ENCODE measurements at places on chromosomes 16 and 17.

DNA sequence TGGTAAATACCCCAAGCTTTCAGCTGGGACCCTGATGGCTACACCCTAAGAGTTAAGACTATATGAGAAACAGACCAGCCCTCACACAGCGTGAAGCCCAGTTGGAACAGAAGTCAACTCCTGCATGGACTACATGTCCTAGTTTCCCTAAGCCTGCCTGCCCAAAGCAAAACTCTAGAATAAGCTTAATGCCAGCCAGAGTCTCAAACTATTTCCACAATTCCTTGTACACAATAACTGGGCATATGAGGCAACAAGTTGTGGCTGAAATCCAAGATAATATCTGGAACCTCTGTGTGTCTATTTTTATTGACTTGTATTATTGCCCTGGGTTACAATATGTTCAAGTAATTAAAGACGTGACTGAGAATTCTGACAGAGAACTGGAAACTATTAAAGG is 19.4 kb downstream of the MYH10 start:
- peaks cover 29% of the 10 kb centered on the region for H3K4me1 ChIP-seq
- H3K4me3 ChIP-seq: no peak overlapping the region
- H3K36me3 ChIP-seq: peaks cover 18% of the 10 kb centered on the region
- H3K27me3 ChIP-seq: no peaks in the 10 kb centered on the region
- no peak for DNase-seq

DNA sequence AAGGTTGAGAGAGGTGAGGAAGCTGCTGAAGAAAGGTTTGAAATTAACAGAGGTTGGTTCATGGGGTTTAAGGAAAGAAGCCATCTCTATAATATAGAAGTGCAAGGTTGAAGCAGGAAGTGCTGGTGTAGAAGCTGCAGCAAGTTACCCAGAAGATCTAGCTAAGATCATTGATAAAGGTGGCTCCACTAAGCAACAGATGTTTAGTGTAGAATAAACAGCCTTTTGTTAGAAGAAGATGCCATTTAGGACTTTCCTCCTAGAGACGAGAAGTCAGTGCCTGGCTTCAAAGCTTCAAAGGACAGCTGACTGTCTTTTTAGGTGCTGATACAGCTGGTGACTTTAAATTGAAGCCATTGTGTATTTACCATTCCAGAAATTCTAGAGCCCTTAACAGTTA is 29.3 kb downstream of the GOSR1 start:
- no peak for DNase-seq
- no peaks in the 10 kb centered on the region for H3K4me1 ChIP-seq
- H3K36me3 ChIP-seq: peaks cover 27% of the 10 kb centered on the region
- no peak overlapping the region for H3K4me3 ChIP-seq
- H3K27ac ChIP-seq: no peak overlapping the region

DNA sequence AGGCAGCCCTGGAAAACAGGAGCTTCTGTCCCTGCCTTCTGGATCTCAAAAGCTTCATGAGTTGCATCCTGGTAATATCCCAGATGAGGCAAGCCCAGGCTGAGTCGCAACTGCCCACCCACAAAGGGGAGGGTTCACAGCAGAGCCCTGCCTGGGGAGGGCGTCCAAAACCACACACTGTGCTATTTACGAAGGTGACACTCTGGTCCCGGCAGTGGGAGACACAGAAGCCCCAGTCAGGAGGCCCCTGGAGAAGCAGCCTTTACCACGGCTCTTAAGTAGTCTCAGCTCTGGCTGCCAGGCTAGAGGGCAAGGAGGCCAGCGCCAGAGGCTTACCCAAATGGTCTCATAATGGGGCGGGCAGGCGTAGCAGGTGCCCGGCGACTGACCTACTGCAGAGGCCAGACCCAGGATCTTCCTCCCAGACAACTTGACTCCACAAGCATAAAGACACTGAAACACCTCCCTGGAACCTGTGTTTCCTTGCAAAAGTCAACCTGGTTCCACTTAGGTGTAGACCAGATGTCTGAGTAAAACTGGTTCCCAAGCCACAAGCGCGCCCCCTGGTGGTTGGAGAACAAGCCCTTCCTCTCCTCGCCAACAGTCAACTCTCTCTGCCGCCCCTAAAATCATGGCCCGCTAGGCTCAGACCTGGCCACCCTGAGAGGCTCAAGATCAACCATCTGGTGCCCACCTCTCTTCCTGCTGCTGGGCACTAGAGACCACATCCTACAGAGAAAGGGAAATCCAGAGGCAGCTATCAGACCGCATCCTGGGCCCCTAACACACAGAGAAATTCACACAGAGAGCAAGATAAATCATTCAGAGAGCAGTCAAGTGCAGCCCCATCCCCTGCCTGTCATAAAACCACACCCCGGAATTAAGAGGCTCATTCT is 5.2 kb downstream of the AXIN2 start:
- no peak overlapping the region for H3K27ac ChIP-seq
- peaks cover 11% of the 10 kb centered on the region for H3K36me3 ChIP-seq
- H3K27me3 ChIP-seq: no peaks in the 10 kb centered on the region
- no peak overlapping the region for H3K4me3 ChIP-seq
- H3K4me1 ChIP-seq: peaks cover 32% of the 10 kb centered on the region
- peak; percentile 84 for DNase-seq

- no peaks in the 10 kb centered on the region for H3K36me3 ChIP-seq
- DNase-seq: no peak
- H3K4me1 ChIP-seq: peaks cover 24% of the 10 kb centered on the region
- H3K27me3 ChIP-seq: peaks cover 4% of the 10 kb centered on the region
- peak overlapping the region; percentile 75 for H3K27ac ChIP-seq
Measured at GRCh38 chr17:76252040-76252954, 12.0 kb upstream of the RNF157 start.

- H3K27me3 ChIP-seq: peaks cover 3% of the 10 kb centered on the region
- no peak overlapping the region for H3K27ac ChIP-seq
- H3K4me1 ChIP-seq: peaks cover 10% of the 10 kb centered on the region
- H3K36me3 ChIP-seq: no peaks in the 10 kb centered on the region
- no peak overlapping the region for H3K4me3 ChIP-seq
Measured at GRCh38 chr17:61322325-61323002, 77.2 kb upstream of the TBX2 start.

DNA sequence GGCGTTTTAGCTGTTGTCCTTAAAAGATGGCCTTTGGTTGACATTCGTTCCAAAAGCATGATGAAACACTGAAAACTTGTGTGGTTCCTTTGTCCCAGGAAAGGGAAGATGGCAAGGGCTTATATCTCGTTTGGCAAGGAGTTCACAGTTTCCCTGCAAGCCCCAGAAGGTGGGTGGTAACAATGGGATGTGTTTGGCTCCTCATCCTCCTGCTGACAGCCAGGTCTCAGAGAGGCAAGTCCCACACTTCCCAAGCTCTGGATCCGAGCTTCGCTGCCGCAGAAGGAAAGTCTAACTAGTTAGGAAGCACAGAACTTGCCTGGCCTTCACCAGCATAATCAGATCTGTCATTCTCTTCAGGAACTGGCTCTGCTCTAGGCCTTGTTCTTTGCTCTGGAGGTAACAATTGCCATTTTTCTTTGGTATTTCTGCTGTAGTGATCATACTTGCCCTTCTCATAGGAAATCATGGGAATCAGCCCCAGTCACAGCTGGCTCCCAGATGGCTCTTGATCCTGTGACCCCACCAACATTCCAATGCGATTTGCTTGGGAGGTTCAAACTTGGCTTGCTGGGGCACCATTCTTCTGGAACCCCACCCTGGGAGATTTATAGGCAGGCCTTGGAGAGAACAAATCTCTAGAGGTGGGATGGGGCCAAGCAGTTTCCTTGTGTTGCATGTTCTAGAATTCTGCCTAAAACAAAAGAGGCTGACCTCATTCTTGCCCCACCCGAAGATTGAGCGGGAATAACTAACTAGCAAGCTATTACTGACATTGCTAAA is 17.9 kb downstream of the KPNA2 start:
- peaks cover 15% of the 10 kb centered on the region for H3K4me1 ChIP-seq
- H3K27me3 ChIP-seq: peaks cover 2% of the 10 kb centered on the region
- no peak overlapping the region for H3K4me3 ChIP-seq
- peak overlapping the region; percentile 53 for H3K27ac ChIP-seq
- DNase-seq: no peak
- H3K36me3 ChIP-seq: no peaks in the 10 kb centered on the region

GRCh38 chr17:81419886-81420768 is 24.9 kb downstream of the BAHCC1 start:
- H3K4me3 ChIP-seq: no peak overlapping the region
- H3K27ac ChIP-seq: no peak overlapping the region
- no peaks in the 10 kb centered on the region for H3K36me3 ChIP-seq

- H3K27ac ChIP-seq: no peak overlapping the region
- H3K4me1 ChIP-seq: no peaks in the 10 kb centered on the region
- no peaks in the 10 kb centered on the region for H3K27me3 ChIP-seq
- no peaks in the 10 kb centered on the region for H3K36me3 ChIP-seq
Measured at GRCh38 chr17:41178843-41179616, 1.0 kb upstream of the KRTAP4-2 start.

DNA sequence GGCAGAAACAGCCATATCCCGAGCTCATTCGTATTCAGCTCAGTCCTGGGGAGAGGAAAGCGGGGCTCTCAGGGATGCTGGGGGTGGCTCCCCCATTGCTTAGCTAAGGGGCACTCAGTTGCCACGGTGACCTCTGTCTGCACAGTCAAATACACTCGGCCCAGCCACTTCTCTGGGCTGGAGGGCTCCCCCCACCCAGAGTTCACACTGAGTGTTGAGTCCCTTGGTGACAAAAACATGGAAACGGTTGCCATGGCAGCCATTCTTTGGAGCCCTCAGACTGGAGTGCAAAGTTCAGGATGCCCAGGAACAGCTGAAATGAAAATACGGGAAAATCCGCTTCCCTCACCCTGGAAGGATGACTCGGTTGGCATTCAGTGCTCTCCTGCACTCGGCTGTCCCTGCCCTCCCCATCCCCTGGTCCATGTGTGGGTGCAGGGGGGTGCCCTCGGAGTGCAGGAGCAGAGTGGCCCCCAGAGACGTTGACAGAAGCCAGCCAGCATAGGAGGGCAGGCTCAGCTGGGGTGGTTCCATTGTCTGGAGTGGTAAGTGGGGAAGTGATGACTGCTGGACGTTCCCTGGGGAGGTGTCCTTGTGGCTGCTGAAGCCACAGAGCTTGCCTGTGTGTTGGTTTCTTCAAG is 216.5 kb downstream of the NTN1 start:
- H3K36me3 ChIP-seq: no peaks in the 10 kb centered on the region
- peak; percentile 31 for DNase-seq
- no peak overlapping the region for H3K4me3 ChIP-seq
- peak overlapping the region; percentile 42 for H3K27ac ChIP-seq
- H3K27me3 ChIP-seq: peaks cover 16% of the 10 kb centered on the region

- peaks cover 6% of the 10 kb centered on the region for H3K27me3 ChIP-seq
- no peak overlapping the region for H3K27ac ChIP-seq
- no peak overlapping the region for H3K4me3 ChIP-seq
Measured at GRCh38 chr17:65023791-65024190, 32.7 kb downstream of the GNA13 start.

DNA sequence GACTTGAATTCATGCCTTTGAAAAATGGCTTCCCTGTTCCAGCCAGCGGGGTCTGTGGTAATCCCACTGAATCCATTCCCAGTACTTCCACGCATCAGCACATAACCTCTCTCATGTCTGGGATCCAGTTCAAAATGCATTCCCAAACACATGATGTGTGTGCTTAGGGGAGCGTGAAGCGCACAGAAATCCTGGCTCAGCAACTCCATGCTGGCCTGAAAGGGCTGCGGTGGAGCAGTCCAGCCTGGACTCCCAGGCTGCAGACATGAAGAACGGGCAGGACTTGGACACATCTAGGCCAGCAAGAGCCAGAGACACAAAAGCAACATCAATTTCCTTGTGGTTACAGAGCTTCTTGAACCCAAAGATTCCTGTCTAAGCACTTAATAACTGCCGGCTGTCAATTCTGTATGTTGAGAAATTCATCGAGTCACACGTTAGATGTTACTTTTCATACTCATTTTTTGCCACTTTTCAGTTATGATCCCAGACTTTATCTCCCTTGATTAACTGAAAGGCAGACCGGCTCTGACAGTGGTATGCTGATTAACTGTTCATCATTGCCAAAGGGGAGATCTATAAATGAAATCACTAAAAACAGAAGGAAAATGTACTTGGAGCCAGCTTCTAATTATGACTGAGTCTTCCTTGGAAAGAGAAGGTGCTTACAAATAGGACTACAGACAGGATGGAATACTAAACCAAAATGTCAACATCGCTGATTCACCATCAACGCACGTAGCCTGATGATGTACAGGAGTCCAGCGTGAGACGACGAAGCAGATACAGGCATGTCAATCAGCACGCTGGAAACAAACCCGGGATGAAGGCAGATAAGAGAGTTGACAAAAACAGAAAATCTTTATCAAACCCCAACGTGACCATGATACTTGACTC is 23.0 kb downstream of the NSMCE1 start:
- H3K4me1 ChIP-seq: peaks cover 44% of the 10 kb centered on the region
- H3K27ac ChIP-seq: no peak overlapping the region
- peaks cover 4% of the 10 kb centered on the region for H3K27me3 ChIP-seq
- no peak for DNase-seq
- peaks cover 7% of the 10 kb centered on the region for H3K36me3 ChIP-seq

DNA sequence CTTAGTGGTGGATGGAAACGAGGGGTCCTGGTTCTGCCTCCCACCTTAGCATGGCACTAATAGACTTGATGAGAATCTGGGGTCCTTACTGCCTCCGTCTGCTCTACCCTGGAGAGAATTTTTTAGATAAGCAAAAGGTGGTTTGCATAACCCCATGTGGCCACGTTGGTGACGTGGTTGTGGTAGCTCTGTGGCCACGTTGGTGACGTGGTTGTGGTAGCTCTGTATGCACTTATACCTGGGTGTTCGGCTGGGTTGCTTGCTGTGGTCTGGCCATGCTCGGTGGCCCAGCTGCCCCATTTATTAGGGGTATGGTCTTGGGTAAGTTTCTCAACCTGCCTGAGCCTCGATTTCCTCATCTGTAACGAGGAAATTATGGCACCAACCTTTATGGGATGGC is 13.0 kb downstream of the SPIRE2 start:
- H3K4me1 ChIP-seq: peaks cover 3% of the 10 kb centered on the region
- no peak for DNase-seq
- no peak overlapping the region for H3K4me3 ChIP-seq
- H3K27me3 ChIP-seq: peaks cover 3% of the 10 kb centered on the region
- no peak overlapping the region for H3K27ac ChIP-seq

- peaks cover 6% of the 10 kb centered on the region for H3K27me3 ChIP-seq
- H3K4me1 ChIP-seq: peaks cover 17% of the 10 kb centered on the region
- H3K27ac ChIP-seq: no peak overlapping the region
Measured at GRCh38 chr17:42553161-42553818, 567 bp downstream of the HSD17B1 start.

GRCh38 chr16:16073001-16073545 is 123.7 kb downstream of the ABCC1 start:
- H3K36me3 ChIP-seq: peaks cover 12% of the 10 kb centered on the region
- peaks cover 5% of the 10 kb centered on the region for H3K27me3 ChIP-seq
- no peak overlapping the region for H3K27ac ChIP-seq
- H3K4me1 ChIP-seq: peaks cover 20% of the 10 kb centered on the region
- no peak for DNase-seq
- no peak overlapping the region for H3K4me3 ChIP-seq

- DNase-seq: no peak
- H3K4me1 ChIP-seq: no peaks in the 10 kb centered on the region
- peaks cover 8% of the 10 kb centered on the region for H3K27me3 ChIP-seq
- H3K36me3 ChIP-seq: no peaks in the 10 kb centered on the region
- H3K27ac ChIP-seq: no peak overlapping the region
- no peak overlapping the region for H3K4me3 ChIP-seq
Measured at GRCh38 chr17:1313270-1314005, 34.0 kb downstream of the TRARG1 start.

GRCh38 chr16:50666658-50667496 is 14.2 kb downstream of the SNX20 start:
- no peak for DNase-seq
- peaks cover 15% of the 10 kb centered on the region for H3K4me1 ChIP-seq
- no peak overlapping the region for H3K27ac ChIP-seq
- H3K36me3 ChIP-seq: peaks cover 11% of the 10 kb centered on the region
- no peak overlapping the region for H3K4me3 ChIP-seq
